ENCODE measurements at places on chromosomes 13 and 19.

- DNase-seq, result no peak
Measured at GRCh38 chr13:42270857-42271215, 1.1 kb upstream of the AKAP11 start.

GRCh38 chr19:3387645-3388589 is 21.5 kb downstream of the NFIC start:
- no peak for DNase-seq

- DNase-seq, result no peak
Measured at GRCh38 chr13:105343134-105343806, 1192.2 kb downstream of the EFNB2 start.

- DNase-seq, result no peak
Measured at GRCh38 chr19:18220632-18221275, 5.5 kb downstream of the PDE4C start.

DNA sequence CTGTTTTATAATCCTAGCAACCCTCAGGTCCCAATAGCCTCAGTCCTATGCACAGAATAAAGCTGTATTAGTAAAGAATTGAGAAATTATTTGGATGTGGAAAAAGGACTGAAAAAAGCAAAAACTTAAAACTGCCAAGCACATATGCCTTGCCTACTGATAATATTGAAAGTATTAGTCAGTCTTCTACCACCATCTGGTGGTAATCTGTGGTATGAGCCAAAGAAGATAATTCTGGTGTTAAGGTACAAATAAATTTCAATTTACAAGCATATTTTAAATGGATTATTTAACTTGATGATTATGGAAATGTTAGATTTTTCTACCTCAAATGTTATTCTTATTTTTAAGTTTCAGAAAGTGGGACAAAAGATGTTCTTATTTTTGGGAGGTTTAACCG is 460.3 kb upstream of the KLHL1 start:
- DNase-seq, result no peak

GRCh38 chr19:44872661-44873060 is 18.4 kb upstream of the TOMM40 start:
- DNase-seq, result no peak

GRCh38 chr13:28610996-28611395 is 47.9 kb upstream of the POMP start:
- DNase-seq, result no peak
